ENCODE measurements at places on chromosomes 12 and 14. TPM values are rescaled to one million over a fixed set of nuclear protein-coding genes. Genes with fewer than 3 reads are reported as not detected.
A peak's percentile ranks its signal among the peaks of the same experiment; 100 is the strongest.

Gene ESYT1
- polyA plus RNA-seq: 42.7 TPM

Gene KRT74
- not detected for polyA plus RNA-seq

Gene GLS2
- 1.5 TPM for polyA plus RNA-seq

Gene EEA1
- polyA plus RNA-seq: 15.5 TPM

Gene ISCA2
- polyA plus RNA-seq: 34.7 TPM

GRCh38 chr12:56119361-56119796, 1.3 kb downstream of the ZC3H10 start:
- DNase-seq: peak; percentile 87

DNA sequence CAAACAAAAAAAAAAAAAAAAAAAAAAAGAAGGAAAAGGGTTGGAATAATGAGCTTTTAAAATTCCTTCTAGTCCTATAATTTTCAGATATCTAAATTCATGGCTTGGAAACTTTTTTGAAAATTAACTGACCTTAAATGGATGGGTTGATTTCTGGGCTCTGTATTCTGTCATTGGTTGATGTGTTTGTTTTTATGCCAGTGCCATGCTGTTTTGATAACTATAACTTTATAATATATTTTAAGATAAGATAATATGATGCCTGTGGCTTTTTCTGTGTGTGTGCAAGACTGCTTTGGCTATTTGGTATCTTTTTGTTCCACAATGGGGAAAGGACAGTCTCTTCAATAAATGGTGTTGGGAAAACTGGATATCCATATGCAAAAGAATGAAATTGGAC, 7.3 kb downstream of the OR10G3 start:
- no peak for DNase-seq

DNA sequence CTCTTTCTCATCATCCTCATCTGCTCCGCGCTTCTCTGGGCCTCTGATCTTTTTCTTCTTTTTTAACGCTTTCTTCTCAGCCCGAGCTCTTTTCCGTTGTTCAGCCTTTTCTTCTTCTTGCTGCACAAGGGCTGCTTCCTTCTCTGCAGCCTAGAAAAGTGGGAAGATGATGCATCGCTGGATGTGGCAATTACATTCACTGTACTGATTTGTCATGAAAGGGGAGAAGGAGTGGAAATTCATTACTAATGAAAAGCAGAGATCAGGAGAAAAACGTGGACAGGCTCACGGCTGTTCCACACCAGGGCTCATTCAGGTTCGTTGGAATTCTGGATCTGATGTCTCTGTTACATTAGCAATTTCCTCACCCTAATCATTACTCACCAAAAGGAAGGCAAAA, 15.1 kb downstream of the FICD start:
- no peak for DNase-seq

- DNase-seq: no peak
These were observed 120.4 kb downstream of the STAB2 start for GRCh38 chr12:103707446-103707845.
